ENCODE measurements at places on chromosomes 5 and 9.

- DNase-seq: no peak
Observed at GRCh38 chr9:76559286-76559685, 100.3 kb downstream of the GCNT1 start.

- DNase-seq: no peak
Observed at GRCh38 chr5:75659791-75660450, 48.7 kb downstream of the ANKDD1B start.

DNA sequence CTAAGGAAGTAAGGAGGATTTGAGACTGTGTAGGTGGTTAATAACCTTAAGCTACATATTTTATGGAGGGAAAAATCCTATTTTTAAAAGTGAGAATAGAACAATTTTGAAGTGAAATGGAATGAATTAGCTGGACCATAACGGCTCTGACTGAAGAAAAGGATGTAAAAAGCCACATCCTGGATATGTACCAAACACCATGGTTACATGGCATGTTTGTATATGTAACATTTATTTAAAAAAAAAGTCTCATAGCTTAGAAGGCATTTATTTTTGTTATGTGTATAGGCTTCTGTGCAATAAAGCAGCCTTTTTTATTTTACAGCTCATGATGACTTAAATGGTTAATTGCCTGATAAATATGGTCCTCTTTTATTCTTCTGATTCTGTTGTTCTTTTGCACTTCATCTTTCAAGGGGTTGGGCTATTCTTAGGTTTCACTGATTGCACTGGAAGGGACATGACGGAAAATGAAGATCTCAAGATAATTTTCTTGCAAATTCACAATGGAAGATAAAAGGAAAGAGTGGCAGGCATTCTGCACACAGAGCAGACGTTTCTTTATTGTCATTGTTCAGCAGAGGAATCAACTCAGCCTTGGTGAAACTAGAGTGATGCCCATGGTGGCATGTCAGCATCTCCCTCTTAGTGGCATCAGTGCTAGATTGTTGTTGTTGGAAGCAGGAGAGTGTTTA, 63.1 kb downstream of the DOCK8 start:
- no peak for DNase-seq

- DNase-seq: no peak
Observed at GRCh38 chr5:129996896-129997295, 92.6 kb downstream of the CHSY3 start.

GRCh38 chr9:29796291-29796952, 2223.1 kb upstream of the C9orf72 start:
- no peak for DNase-seq

DNA sequence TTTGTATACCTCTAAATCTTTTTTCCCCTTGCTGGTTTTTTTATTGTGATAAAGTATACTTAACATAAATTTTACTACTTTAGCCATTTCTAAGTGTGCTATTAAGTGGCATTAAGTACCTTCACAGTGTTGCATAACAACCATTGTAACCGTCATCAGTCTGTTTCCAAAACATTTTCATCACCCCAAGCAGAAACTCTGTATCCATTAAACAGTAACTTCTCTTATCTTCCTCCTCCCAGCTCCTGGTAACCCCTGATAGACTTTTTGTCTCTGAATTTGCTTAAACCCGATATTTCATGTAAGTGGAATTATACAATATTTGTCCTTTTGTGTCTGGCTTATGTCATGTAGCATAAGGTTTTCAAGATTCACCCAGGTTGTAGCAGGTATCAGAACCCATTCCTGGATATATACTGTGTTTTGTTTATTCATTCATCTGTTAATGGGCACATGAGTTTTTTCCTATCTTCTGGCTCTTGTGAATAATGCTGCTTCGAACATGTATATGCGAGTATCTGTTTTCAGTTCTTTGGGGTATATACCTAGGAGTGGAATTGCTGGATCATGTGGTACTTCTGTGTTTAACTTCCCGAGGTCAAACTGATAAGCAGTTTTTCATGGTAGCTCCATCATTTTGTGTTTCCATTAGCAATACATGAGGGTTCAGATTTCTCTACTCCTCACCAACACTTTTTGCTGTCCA, 66.4 kb downstream of the EHMT1 start:
- DNase-seq: no peak

DNA sequence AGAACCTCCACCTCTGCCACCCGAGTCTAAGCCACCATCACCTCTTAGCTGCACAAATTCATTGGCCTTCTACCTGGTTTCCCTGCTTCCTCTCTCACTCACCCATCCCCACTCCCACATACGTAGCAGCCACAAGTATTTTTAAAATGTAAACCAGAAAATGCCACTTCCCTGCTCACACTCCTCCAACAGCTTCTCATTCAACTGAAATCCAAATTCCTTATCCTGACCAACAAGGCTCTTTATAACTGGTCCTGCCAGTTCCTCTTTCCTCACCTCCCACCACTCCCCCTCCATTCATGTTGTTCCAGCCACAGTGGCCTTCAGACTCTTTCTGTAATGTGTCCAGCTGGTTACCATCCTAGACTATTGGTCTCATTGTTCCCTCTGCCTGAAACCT, 25.0 kb upstream of the PALM2AKAP2 start:
- DNase-seq: no peak

DNA sequence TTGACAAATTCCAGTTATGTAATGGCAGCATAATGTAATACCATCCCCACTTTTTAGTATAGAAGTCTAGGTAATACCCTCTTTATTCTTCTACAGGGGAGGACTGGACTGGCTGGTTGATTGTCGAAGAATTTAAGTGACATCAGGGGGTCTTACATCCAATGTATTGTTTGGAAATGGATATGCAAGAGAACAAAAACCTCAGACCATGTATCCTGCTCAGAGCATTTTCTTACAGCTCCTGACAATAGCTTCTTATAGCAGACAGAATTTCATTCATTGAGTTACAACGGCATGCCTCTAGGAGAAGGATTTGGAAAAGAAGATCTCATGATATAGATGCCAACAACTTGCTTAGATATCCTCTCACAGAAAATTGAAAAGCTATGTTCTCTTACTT, 2032.3 kb downstream of the EFNA5 start:
- DNase-seq: no peak

GRCh38 chr5:923281-923873, 30.7 kb downstream of the TRIP13 start:
- DNase-seq: peak; percentile 64

DNA sequence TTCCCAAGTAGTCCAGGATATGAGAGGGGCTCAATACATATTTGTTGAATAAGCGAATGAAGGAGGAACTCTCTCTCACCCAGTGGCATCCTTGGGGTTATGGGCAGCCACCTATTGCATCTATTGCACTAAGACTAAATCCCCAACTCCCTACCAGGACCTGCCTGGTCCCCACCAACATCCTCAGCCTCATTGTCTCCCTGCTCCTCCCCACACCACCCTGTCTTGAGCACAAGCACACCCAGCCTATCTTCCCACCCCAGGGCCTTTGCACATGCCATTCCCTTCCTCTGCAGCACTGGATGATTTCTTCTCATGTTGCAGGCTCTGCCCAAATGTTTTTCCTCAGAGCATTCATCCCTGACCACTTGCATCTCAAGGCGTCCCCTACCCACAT, 133.8 kb downstream of the BARX1 start:
- no peak for DNase-seq

GRCh38 chr5:55551358-55551757, 16.6 kb upstream of the PLPP1 start:
- DNase-seq: no peak

- no peak for DNase-seq
Observed at GRCh38 chr5:37751227-37751626, 88.6 kb downstream of the GDNF start.

GRCh38 chr5:176545737-176546509, 3.2 kb upstream of the CDHR2 start:
- DNase-seq: no peak

- DNase-seq: no peak
Observed at GRCh38 chr5:1907616-1908015, 24.9 kb upstream of the IRX4 start.

GRCh38 chr5:112142769-112143270, 276.3 kb downstream of the EPB41L4A start:
- DNase-seq: peak; percentile 10

- no peak for DNase-seq
Observed at GRCh38 chr9:126363847-126364671, 37.4 kb downstream of the MVB12B start.
